SK-MEL-5 (cell line): ENCODE measurements at places on chromosomes 13 and 19.

GRCh38 chr13:33286128-33286527 lies 573 bp upstream of the STARD13 start:
- no peak for DNase-seq

- no peak for DNase-seq
These were observed 190.9 kb downstream of the IRS2 start for GRCh38 chr13:109595471-109595870.

- no peak for DNase-seq
These were observed 96.7 kb upstream of the DIAPH3 start for GRCh38 chr13:60260440-60260839.

DNA sequence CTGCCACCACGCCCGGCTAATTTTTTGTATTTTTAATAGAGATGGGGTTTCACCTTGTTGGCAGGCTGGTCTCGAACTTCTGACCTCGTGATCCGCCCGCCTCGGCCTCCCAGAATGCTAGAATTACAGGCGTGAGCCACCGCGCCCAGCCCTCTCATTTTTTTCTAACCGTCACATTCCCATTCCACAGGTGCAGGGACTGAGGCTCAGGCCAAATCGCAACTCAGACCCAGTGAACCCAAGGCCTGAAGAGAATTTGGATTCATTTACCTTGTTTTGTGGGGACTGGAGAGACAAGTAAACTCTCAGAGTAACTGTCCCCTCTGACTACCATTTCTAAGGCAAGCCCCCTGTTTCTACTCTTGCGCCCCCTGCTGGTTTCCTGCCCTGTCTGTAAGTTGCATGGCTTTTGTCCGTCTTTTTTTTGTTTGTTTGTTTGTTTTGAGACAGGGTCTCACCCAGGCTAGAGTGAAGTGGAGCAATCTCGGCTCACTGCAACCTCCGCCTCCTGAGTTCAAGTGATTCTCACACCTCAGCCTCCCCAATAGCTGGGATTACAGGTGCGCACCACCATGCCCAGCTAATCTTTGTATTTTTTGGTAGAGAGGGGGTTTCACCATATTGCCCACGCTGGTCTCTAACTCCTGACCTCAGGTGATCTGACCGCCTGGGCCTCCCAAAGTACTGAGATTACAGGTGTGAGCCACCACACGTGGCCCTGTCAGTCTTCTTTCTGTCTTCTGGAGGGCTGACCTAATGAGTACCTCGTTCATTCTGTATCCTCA lies 2.3 kb upstream of the STRN4 start:
- peak; percentile 75 for DNase-seq

- no peak for DNase-seq
These were observed 739.1 kb downstream of the GPC5 start for GRCh38 chr13:92137520-92137919.

GRCh38 chr13:70985371-70985770 lies 877.1 kb upstream of the KLHL1 start:
- no peak for DNase-seq

DNA sequence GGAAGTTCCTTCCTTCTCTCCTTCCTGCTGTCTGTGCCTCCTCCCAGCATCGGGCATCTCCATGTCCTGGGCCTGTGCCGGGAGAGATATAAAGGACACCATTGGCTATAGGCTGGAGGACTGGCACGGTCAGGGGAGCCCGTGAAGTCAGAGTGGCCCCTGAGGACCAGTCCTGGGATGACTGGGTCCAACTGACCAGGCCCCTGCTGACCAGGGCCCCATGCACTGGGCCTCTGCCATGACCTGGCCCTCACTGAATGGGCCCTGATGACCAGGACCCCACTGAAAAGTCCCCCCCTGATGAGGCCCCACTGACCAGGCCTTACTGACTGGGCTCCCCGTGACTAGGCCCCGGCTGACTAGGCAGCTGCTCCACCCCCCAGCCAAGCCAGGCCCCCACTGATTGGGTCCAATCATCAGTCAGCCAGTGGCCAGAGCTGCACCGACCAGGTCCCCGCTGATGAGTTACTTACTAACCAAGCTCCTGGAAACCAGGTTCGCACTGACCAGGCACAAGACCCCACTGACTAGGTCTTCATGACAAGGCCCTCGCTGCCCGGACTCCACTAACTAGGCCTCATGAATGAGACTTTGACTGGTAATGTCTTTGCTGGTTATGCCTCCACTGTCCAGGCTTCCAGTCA lies 20.0 kb upstream of the ZNF14 start:
- DNase-seq: no peak

GRCh38 chr13:100051070-100051469 lies 37.8 kb upstream of the PCCA start:
- no peak for DNase-seq

- peak; percentile 9 for DNase-seq
These were observed 318.9 kb upstream of the HTR2A start for GRCh38 chr13:47215736-47216135.

GRCh38 chr19:1859331-1859781 lies 4.0 kb downstream of the KLF16 start:
- DNase-seq: no peak

GRCh38 chr19:18438331-18439024 lies 545 bp upstream of the ISYNA1 start:
- DNase-seq: no peak

DNA sequence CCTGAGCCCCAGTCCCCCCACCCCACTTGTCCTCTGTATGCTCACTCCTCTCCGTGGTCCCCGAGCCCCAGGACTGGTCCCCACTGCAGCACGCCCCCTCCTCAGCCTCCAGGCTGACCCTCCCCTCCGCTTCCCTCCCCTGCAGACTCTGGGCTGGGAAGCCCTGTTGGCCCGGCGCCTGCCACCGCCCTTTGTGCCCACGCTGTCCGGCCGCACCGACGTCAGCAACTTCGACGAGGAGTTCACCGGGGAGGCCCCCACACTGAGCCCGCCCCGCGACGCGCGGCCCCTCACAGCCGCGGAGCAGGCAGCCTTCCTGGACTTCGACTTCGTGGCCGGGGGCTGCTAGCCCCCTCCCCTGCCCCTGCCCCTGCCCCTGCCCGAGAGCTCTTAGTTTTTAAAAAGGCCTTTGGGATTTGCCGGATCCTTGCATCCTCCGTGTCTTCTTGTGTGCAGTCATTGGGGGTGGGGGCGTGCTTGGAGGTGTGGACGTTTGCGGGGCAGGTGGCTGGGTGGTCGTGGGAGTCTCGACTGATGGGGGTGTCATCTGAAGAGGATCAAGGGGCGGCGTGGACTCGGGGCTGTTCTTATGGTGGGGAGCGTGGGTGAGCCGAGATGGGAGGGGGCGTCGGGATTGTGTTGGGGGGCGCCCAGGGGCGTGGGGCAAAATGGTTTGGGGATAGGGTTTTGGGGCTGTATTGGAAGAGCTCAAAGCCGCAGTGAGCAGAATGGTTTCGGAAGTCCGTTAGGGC lies 3.5 kb downstream of the PTGER1 start:
- DNase-seq: no peak

GRCh38 chr19:41861846-41862245 lies 1.8 kb downstream of the RPS19 start:
- no peak for DNase-seq

- no peak for DNase-seq
These were observed 36.3 kb upstream of the SGCG start for GRCh38 chr13:23144431-23144830.

DNA sequence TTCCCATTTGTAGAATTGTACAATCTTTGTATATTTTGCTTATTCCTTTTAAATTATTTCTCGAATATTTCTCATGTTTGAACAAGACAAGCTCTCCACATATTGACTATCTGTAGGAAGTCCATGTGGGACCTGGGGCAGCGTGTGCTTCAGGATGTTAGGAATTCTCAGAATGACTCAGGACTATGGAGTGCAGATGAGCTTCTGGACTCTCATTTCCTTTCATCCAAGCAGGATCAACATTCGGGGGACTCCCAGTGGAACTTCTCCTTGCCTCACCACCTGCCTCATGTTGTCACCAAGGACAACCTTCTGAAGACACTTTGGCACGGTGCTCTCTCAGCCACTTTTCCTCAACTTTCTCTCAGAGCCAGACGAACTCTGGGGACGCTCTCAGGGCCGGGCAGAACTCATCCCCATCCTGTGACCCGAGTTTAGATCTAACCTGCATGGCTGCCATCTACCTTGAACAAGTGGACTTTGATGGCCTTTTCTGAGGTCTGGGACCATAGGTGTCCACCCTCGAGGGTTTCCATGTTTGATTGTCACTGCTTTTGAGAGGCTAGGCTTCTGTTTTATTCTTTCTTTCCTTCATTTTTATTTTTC lies 441.7 kb downstream of the IRS2 start:
- DNase-seq: no peak

- no peak for DNase-seq
These were observed 520.1 kb downstream of the SUCLA2 start for GRCh38 chr13:47480951-47481350.

DNA sequence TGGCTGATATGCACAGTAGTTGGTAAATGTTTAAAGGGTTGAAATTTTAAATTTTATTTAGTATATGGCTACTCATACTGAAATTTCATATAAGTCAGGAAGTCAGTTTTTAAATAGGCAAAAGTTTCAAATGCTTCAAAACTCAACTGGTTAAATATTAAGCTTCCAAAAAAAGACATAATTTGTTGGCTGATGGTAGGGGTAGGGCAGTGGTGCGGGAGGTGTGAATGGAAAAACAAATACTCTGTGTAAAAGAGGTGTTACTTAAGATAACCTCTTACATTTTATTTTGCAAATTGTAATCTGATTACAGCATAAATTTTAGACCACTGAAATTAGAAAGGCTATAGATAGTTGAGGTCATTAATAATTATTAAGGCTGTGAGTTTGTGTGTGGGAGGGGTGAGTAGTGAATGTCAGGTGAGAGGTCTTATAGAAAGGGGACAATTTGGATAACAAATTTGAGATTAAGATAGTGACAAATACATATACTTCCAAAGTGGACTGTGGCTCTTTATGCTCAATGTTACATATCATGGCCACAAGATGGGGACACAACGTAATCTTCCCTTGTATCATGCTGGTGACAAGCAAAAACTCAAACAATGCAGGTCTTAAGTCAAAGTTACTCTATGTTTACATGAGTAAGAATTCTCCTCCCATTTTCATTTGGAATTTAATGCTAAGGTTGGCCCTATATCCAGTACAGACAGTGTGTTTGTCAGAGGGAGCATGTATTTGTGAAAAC lies 36.6 kb upstream of the OXGR1 start:
- peak; percentile 65 for DNase-seq

- DNase-seq: peak; percentile 33
These were observed 30.3 kb downstream of the OXGR1 start for GRCh38 chr13:96963786-96964475.

DNA sequence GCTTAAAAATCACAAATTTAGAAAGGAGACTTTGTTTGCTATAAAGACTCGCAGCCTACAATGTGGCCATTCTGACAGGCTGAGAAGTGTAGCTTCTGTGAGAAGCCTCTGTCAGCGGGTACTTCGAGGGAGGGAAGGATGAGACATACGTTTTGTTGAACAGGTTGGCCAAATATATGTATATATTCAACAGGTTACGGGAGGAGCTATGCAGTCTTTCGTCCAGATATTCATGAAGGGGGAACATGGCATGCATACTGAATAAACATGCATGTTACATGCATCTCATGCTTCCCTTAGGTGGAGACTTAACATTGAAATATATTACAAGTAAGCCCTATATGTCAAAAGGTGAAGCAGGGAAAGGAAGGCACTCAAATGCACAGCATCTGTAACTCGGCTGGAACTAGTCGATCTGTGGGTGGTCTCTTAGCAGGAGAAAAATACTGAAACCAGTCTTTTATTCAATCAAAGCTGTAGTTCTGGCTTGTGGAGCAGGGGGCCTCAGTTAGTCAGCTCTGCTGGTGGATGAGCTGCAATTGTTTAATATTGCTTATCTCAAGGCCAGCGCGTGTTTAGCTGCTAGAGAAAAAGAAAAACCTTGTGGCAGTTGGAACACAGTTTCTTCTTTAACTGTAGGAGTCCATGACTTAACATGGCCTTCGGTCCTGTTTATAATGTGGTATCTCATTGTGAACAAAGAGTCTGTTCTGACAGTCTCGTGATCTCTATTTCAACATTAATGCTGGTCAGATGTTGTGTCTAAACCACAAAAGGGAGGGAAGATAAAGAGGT lies 94.3 kb downstream of the FAM216B start:
- peak; percentile 82 for DNase-seq

DNA sequence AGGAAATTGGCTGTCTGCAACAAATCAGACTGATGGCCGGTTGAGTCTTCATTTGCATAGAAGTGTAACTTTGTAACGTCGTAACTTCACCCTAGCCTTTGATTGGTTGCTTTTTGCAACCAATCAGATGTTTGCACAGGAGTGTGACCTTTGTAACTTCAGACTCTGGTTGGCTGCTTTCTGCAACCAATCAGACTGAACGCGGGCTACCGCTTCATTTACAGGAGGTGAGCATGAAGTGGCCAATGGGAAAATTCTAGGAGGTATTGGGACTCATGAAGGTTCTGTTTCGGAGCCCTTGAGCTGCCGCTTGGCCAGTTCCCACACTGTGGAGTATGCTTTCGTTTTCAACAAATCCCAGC lies 441 bp upstream of the ZNF559 start:
- DNase-seq: peak; percentile 86

GRCh38 chr13:72125561-72125960 lies 258.6 kb upstream of the DACH1 start:
- peak; percentile 67 for DNase-seq

- no peak for DNase-seq
These were observed 547 bp upstream of the INTS6 start for GRCh38 chr13:51453207-51453958.
